RPMI8226 (cell line): ENCODE measurements at places on chromosomes 2 and 18.

GRCh38 chr2:13515254-13515653, 798.5 kb downstream of the TRIB2 start:
- DNase-seq = no peak

DNA sequence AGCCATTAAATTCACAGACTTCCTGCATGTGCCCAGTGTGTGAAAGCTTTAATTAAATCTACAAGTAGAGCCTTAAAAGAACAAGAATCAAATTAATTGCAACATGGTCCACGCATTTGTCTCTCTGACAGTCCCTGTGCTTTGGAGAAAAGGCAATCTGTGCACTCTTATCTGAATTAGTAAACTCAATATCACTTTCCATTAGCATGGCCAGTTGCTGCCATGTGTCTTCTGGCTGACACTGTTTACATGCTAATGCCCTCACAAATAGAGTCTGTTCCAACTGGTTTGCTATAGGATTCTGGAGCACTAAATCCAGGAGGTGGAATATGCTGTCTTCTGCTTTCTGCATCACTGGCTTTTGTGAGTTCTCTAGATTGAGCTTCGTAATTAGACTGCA, 434.5 kb upstream of the RAB12 start:
- no peak for DNase-seq

DNA sequence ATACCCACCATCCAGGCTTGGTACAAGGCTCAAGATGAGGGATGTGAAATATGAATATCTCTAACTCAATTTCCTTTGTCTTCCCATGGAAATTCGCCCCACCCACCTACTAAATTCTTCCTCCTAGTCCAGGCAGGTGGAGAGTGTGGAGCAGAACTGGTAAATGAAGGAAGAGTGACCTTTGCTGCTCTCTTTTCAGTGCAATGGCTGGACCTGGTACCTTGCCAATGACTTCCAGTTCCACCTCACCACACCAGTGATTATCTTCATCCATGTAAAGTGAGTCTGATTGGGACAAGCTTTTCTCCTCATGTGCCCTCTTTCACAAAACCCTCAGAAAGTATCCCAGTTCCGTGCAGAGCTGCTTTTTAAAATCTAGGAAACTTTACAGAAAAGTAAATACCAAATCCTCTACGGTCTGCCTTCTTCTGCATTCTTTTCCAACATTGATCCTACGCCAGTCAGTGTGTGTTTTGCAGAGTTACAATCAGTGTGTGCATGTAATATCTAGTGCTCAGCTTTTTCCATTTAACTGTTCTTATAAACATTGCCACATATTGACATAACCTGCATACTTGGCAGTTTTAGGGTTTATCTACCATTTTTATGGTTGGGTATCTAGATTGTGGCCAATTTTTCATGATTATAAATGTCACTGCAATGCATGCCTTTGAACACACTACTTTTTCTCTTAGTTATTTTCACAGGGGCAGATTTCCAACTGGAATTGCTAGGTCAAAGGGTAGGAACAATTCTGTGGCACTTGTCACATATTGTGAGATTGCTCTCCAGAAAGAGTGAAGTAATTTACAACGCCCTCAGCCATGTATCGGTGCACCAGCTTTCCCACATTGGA, 86.5 kb upstream of the SEC11C start:
- no peak for DNase-seq

- peak; percentile 76 for DNase-seq
Measured at GRCh38 chr2:136116151-136116812, 1.7 kb downstream of the CXCR4 start.

DNA sequence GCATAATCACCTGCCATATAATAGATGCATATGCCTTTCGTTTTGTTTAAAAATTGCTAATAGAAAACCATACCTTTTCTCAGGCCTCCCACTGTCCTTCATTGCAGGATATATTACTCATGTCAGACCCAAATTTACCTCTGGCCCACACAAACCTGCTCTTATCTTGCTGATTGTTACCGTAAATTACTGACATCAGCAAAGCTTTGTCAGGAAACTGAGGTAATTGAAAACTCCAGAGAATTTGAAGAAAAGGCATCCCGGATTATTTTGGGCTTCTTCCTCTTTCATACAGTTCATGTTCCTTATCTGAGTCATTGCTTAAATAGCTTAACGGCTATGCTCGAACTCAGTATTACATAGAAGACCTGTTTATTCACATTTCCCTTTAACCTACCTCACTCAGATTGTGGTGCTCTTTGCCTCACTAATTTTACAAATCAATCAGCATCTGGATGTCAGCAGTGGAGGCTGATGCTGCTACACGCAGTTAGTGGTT, 145.7 kb downstream of the ZEB2 start:
- no peak for DNase-seq

DNA sequence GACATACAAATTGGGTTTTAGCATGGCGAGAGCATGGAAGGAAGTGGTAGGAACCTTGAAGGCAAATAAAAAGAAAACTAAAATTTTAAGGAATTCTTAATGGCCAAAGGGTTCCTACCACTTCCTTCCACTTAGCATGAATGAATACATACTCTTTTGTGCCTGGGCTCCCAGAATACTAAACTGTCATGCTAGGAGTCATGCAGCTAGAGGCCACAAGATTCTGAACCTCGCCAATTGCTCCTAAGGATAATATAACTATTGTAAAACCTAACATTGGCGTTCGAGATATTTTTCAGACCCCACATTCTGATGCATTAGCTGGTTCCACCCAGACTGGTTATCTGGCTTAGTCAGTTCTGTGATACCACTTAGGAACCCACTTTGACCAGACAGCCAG, 38.6 kb upstream of the ARHGAP25 start:
- no peak for DNase-seq

DNA sequence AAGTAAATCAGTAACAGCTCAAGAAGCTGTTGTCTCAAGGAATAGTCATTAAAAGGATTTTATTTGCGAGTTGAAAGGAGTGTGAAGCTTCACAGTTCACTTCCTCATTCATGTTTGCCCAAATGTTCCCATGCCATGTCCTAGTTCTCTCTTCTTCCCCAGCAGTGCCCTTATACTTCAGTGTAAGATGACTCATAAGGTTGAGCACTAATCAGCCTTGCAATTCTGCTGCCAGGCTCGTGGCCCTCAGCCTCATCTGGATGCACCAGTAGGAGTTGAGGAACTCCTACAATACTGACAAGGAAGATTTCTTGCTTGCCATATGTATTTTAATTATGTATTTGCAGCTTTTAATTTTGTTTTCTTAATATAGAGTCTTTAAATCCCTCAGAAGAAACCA, 1980.4 kb downstream of the SUCLG1 start:
- no peak for DNase-seq

DNA sequence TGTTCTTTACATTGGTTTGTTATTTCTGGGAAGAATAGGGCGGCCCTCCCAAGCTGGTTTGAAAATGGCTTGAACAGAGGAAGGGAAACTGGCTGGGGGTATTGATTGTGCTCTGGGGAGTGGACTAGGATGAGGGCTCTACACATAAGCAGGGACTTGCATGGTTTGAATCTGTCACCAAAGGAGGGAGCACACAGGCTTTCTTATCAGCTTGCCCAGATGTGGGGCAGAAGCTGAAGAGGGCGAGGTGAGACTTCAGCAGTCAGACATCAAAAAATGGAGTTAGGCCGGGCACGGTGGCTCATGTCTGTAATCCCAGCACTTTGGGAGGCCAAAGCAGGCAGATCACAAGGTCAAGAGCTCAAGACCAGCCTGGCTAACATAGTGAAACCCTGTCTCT, 7.2 kb upstream of the RAB12 start:
- no peak for DNase-seq

DNA sequence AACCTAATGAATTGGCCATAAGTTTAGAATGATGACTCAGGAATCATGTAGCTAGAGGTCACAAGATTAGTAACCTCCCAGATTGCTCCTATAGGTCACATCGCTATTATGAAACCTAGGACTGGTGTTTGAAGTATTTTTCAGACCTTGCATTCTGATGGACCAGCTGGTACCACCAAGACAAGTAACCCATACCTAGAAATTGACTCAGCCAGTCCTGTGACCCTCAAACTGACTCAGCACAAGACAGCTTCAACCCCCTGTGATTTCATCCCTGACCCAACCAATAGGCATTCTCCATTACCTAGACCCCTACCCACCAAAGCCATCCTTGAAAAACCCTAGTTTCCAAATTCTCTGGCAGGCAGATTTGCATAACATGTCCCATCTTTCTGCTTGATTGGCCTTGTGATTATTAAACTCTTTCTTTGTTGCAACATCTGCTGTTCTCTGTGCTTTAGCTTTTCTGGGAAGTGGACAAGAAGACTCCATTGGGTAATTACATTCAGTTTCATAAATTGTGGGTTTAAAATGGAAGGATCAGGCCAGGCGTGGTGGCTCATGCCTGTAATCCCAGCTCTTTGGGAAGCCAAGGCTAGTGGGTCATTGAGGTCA, 254.9 kb downstream of the IRS1 start:
- DNase-seq = no peak

DNA sequence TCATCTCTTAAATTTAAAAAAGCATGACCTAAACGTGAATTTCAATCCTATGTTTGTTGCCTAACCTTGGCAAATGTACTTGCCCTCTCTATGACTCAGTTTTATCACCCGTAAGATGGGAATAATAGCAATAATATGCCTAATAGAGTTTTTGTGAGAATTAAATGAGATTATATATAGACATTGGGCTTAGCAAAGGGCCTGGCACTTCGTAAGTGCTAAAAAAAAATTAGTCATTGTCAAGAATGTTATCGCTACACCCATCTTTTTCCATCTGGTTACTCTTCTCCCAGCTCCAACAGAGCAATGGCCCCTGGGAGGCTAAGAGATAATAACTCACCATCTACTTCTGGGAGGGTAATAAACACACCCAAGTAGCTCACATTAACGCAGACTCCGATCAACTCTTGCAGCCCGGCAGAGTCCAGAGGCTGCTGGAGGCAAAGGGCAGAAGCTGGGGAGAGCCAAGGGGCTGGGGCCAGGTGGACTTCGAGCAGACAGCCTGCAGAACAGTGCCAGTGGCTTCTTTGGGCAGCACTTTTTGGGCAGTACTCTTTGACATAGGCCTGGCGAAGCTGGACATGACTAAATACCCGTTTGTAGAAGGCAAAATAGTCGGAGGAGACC, 63.9 kb upstream of the STPG4 start:
- no peak for DNase-seq

DNA sequence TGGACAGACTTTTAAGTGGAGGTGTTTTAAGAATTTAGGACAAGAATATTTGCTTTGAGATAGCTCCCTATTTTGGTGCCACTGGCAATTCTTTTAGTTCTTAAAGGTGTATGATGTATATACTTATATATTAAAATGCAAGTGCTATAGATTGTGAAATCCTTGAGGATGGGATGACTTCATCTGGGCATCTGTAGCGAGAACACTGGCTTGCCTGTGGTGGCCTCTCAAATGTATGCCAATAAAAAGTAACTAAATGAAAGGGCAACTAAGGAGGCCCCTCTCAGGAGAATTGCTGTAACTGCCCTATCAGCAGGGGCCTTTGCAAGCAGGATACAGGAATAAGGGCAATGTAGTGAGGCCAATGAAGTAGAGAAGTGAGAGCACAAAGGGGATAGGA, 2.6 kb upstream of the THUMPD2 start:
- DNase-seq = no peak

DNA sequence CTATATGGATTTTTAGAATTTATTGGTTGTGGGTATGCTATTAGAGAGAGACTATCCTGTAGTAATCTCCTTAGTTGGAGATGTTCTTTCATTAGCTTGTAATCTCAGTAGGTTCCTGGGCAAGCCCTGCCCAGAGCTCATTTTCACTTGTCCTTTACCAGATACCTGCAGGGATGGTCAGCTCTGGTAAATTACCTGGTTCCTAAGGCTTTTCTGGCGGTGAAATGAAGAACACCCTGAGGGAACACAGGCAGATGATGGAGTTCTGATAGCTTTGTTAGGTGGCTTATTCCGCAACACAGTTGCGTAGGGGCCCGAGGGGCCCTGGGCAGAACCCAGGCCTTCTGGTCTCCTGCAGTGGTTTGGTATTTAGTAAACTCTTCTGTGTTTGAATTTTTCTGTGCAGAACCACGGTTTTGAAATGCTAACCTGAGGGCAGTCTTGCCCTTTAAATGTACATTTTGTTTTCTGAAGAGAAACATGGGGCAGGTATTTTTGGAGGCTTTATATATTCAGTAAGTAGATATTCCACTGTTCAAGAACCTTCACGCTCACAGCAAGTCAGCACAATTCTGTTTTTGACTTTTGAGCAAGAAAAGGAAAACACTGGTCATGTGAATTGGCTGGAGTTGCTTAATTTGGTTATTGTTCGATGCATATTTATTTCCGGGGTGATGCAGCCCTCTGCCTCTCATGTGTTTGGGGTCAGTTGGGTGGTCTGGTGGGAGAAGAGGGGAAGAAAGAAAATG, 22.4 kb downstream of the ZNF532 start:
- no peak for DNase-seq

GRCh38 chr2:237601453-237602116, 11.1 kb upstream of the RAB17 start:
- DNase-seq = no peak

DNA sequence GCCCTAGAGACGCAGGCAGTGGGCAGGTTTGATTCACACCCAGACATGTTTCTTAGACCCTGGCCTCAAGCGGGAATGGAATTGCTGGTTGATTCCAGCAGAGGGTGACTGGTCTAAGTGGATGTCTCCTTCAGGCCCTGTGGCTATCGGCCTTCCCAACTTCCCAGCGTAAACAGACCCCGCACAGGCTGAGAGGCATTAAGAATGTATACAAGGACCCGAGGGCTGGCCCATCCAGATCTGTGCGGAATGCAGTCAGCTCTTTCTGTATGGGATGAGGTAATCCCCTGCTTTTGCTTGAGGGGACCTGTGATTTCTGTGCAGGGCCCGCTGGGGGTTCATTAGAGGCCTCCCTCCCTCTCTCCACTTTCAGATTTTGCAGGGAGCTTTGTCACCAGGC, 6.5 kb downstream of the ACKR3 start:
- DNase-seq = no peak
